ENCODE measurements at places on chromosomes 2 and 18. TPM values are rescaled to one million over a fixed set of nuclear protein-coding genes. Genes with fewer than 3 reads are reported as not detected.

- no peaks in the 10 kb centered on the region for H3K36me3 ChIP-seq
- no peaks in the 10 kb centered on the region for H3K27me3 ChIP-seq
- DNase-seq: peak; percentile 33
- no peaks in the 10 kb centered on the region for H3K4me1 ChIP-seq
Observed at GRCh38 chr2:131419441-131419840, 55.5 kb upstream of the RAB6D start.

GRCh38 chr2:54183281-54183680 is 67.9 kb downstream of the ACYP2 start:
- no peak for DNase-seq
- H3K4me1 ChIP-seq: no peaks in the 10 kb centered on the region
- no peaks in the 10 kb centered on the region for H3K36me3 ChIP-seq
- no peaks in the 10 kb centered on the region for H3K27me3 ChIP-seq

GRCh38 chr2:148900350-148900837 is 25.4 kb downstream of the KIF5C start:
- no peaks in the 10 kb centered on the region for H3K27me3 ChIP-seq
- H3K36me3 ChIP-seq: no peaks in the 10 kb centered on the region
- H3K4me3 ChIP-seq: no peak overlapping the region
- DNase-seq: no peak

- no peaks in the 10 kb centered on the region for H3K4me1 ChIP-seq
- H3K36me3 ChIP-seq: no peaks in the 10 kb centered on the region
- no peak overlapping the region for H3K4me3 ChIP-seq
- H3K27ac ChIP-seq: no peak overlapping the region
- no peak for DNase-seq
Observed at GRCh38 chr2:175152242-175152641, 15.8 kb downstream of the ATF2 start.

DNA sequence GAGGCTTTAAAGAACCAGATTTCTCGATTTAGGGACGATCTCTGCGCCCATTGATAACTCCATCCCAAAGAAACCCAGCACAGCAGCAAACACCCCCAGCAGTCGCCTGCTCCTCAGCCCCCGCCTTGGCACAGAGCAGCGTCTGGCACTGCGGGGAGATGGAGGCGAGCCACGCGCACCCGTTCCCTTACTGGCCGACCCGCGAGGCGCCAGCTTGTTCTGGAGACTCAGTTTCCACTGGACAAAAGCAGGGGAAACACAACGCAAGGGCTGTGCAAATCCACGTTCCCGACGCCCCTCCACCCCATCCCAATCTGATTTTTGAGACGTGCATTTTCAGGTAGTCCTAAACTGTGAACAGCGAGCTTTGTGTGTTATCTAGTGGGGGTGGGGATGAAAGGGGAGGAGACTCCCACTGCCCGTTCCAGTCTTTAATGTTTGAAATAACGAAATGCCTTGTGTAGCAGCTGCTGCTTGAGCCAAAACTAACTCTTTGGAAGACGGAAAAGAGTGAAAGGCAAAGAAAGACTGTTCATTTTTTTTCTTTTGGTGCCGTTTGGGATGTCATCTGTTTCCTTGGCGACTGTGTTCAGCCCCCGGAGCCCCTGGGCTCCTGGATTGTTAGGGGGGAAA is 143.2 kb downstream of the MEIS1 start:
- no peaks in the 10 kb centered on the region for H3K4me1 ChIP-seq
- peak overlapping the region; percentile 99 for H3K27ac ChIP-seq
- no peaks in the 10 kb centered on the region for H3K36me3 ChIP-seq
- H3K4me3 ChIP-seq: peak overlapping the region; percentile 54
- H3K27me3 ChIP-seq: no peaks in the 10 kb centered on the region

GRCh38 chr18:50671376-50671775 is 111.5 kb downstream of the MAPK4 start:
- H3K36me3 ChIP-seq: no peaks in the 10 kb centered on the region
- H3K27me3 ChIP-seq: no peaks in the 10 kb centered on the region
- H3K4me3 ChIP-seq: no peak overlapping the region
- H3K27ac ChIP-seq: no peak overlapping the region

GRCh38 chr18:59823596-59824195 is 76.1 kb upstream of the PMAIP1 start:
- no peaks in the 10 kb centered on the region for H3K27me3 ChIP-seq
- peak; percentile 77 for DNase-seq
- H3K27ac ChIP-seq: no peak overlapping the region
- H3K4me3 ChIP-seq: no peak overlapping the region
- H3K36me3 ChIP-seq: no peaks in the 10 kb centered on the region

DNA sequence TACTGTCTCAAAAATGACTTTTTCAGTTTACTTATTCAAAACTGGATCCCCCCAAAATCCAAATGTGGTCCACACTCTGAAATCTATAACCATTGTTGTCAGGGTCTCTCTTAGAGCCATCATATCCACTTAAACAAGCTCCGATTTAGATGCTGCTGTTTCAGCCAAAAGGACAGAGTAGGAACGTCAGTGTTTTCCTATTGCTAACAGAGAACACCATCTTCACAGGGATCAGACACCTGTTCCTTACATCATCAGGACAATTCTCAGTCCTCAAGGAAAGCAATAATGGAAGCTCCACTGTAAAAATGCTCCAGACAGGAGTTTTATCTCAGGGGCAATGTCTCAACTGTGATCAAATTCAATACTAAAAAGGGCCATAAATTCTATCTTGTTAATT is 155.4 kb downstream of the STK39 start:
- H3K36me3 ChIP-seq: no peaks in the 10 kb centered on the region
- H3K4me3 ChIP-seq: no peak overlapping the region
- no peak for DNase-seq
- H3K27ac ChIP-seq: no peak overlapping the region
- H3K4me1 ChIP-seq: no peaks in the 10 kb centered on the region

GRCh38 chr2:205259121-205259520 is 423.2 kb upstream of the NRP2 start:
- H3K27me3 ChIP-seq: no peaks in the 10 kb centered on the region
- DNase-seq: no peak
- no peaks in the 10 kb centered on the region for H3K36me3 ChIP-seq
- no peaks in the 10 kb centered on the region for H3K4me1 ChIP-seq
- peak overlapping the region; percentile 4 for H3K27ac ChIP-seq
- no peak overlapping the region for H3K4me3 ChIP-seq

DNA sequence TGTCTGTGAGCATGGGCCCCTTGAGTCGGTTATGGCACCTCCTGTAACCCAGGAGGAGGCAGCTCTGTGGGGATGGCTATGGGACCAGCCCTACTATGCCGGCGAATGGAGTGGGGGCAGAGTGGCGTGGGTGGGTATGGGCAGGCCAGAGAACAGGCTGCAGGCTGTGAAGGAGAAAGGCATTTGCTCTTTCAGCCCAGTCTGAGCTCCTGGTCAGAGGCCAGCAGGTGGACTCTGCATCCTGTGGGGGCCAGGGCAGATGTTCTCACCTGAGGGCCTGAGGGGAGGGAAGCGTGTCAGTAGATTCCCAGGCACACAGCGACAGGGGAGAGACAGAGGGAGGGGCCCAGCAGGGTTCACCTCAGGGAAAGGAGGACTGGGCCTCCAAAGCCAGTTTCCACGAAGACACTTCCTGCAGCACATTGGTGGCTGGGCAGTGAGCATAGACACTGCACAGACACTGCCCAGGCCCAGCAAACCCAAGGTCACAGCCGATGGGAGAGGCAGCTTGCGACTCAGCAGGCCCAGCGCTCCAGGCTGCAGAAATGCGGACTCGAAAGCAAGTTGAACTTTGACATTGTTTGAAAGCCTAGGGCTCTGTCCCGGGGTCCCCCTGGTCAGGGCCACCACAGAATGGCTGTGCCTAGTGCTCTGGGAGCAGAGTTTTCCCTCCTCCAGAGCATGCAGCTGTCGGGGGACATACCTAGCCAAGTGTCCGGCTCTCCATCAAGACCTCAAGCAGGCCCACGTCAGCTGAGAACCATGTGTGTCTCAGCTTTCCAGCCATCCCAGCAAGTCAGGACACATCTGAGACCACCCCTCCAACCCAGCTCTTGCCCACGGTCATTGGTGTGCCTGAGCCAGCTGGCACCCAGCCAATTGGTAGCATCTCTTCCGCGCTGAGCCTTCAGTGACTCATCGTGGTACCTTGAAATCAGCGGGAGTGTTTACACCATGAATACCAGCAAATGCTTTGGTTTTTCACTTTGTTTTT is 53.8 kb downstream of the TGOLN2 start:
- no peaks in the 10 kb centered on the region for H3K36me3 ChIP-seq
- no peaks in the 10 kb centered on the region for H3K27me3 ChIP-seq
- peaks cover 5% of the 10 kb centered on the region for H3K4me1 ChIP-seq
- peak; percentile 69 for DNase-seq
- no peak overlapping the region for H3K4me3 ChIP-seq
- peak overlapping the region; percentile 72 for H3K27ac ChIP-seq

GRCh38 chr2:168851674-168852320 is 38.4 kb downstream of the SPC25 start:
- DNase-seq: no peak
- H3K36me3 ChIP-seq: no peaks in the 10 kb centered on the region
- no peak overlapping the region for H3K27ac ChIP-seq
- H3K4me3 ChIP-seq: no peak overlapping the region

Gene GATA6
- total RNA-seq: 59.6 TPM

Gene FOXI3
- 0.14 TPM for total RNA-seq

Gene REG3A
- not detected for total RNA-seq

Gene C2orf78
- not detected for total RNA-seq

Gene BOLL
- total RNA-seq: not detected

Gene FAM136A
- total RNA-seq: 12.6 TPM

Gene SGPP2
- 4.2 TPM for total RNA-seq

Gene PNKD
- total RNA-seq: 36.8 TPM

Gene RAB17
- 4.4 TPM for total RNA-seq

Gene MAB21L4
- total RNA-seq: not detected

Gene PLGLB1
- not detected for total RNA-seq

Gene SNED1
- total RNA-seq: 24.1 TPM

Gene EEF1B2
- 611 TPM for total RNA-seq

All from uterus (tissue), 4 donors.